ENCODE measurements at places on chromosomes 16 and 17.

- peak; percentile 24 for DNase-seq
Measured at GRCh38 chr16:81127051-81127450, 30.9 kb upstream of the GCSH start.

- peak; percentile 97 for DNase-seq
Measured at GRCh38 chr16:27286451-27286850, 17.9 kb upstream of the NSMCE1 start.

DNA sequence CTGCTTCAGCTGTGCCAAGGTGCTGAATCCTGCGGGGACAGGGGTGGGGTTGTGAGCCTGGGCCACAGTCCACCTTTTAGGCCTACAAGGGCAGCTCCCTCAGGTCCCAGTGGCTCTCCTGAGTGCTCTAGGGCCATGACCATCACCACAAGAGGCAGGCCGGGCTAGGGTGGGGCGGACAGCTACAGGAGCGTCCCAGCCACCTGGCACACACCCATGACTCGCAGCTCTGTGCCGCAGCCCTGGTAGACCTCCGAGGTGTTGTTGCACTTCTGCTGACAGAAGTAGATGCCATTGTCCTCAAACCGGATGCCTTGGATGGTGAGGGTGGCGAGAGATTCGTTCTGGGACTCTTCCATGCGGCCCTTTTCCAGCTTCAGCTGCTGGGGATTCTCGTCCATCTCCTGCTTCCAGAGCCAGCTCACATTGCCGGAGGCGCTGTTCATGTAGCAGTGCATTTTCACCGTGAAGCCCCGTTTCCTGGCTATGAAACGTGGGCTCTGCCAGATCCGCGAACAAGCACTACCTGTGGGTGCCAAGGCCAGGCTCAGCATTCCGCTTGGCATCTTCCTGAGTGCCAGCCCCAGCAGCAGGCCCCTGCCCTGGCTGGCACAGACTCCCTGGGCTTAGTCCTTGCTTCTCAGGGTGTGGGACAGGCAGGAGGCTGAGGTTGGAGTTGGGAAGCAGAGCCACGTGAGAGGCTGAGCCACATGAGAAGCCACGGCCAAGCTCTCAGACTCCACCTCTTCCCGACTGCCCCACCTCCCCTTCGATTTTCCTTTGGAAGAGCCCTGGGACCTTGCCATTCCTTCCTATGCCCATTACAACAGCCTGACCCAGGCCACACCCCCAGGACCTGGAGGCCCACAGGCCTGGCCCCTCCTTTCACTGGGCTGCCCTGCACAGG is 2.0 kb downstream of the CD79B start:
- no peak for DNase-seq

- no peak for DNase-seq
Measured at GRCh38 chr17:48160177-48161081, 52.9 kb downstream of the SNX11 start.

- DNase-seq: no peak
Measured at GRCh38 chr16:68155425-68155824, 70.3 kb downstream of the NFATC3 start.

DNA sequence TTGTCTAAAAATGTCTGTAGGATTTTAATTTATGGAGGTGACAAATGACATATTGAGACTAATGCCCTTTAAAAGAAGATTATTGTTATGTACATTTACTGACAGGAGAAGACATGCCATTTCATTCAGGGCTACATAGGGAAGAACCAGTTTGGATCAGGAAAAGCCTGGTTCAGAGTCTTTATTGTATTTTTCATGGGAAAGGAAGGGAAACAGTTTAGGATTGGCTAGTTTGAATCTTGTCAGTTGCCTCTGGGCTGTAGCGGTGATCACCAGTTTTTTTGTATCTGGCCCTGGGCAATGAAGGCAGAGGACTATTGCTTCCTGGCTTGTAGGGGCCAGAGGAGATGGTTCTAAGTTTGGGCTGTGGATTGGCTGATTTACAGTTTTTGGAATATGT is 31.8 kb downstream of the NSRP1 start:
- DNase-seq: no peak

- DNase-seq: no peak
Measured at GRCh38 chr17:59174671-59175070, 19.1 kb downstream of the PRR11 start.

DNA sequence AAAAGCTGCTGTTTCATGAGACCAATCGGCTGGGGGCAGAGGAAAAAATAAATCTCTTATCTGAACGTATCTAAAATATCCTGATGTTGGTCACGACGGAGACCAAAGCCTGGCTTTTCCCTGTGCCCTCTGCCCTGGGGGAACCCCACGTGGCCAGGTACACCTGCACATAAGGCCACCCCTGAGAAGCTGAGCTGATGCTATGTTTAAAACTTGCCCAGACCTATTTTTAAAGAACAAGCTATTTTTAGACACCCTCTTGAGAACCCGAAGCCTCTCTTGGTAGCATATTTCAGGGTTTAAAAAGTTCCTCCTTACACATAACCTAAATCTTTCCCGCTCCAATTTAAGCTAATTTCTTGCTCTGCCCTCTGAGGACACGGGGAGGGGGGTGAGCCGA is 210.4 kb downstream of the GSG1L start:
- DNase-seq: no peak

DNA sequence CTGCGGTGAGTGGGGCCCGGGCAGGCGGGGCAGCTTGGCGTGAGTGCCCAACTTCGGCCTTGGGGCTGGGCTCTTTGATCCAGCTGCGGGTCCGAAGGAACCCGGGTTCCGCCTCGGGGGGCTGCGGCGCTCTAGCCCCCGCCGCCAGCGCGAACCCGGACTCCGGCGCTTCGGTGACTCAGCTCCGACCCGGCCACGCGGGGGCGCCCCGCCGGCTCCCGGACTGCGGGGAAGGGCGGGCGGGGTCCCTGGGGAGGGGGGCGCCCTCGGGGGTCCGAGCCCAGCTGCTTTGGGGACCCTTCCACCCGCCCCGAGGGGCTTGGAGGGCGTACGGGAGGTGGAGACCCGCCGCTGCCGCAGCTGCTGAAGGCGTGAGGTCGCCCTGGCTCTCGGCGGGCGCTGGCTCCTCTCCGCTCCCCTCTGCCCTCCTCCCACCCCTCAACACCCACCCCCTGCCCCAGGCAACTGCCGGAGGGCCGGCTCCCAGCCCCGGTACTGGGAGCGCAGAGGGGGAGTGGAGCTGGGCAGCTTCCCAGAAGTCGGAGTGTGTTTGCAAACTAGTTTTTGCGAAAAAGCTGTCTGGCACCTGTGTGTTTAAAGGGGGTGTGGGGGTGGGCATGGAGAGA is 516 bp downstream of the CPNE2 start:
- DNase-seq: no peak

- no peak for DNase-seq
Measured at GRCh38 chr17:30545024-30545423, 67.8 kb downstream of the GOSR1 start.

DNA sequence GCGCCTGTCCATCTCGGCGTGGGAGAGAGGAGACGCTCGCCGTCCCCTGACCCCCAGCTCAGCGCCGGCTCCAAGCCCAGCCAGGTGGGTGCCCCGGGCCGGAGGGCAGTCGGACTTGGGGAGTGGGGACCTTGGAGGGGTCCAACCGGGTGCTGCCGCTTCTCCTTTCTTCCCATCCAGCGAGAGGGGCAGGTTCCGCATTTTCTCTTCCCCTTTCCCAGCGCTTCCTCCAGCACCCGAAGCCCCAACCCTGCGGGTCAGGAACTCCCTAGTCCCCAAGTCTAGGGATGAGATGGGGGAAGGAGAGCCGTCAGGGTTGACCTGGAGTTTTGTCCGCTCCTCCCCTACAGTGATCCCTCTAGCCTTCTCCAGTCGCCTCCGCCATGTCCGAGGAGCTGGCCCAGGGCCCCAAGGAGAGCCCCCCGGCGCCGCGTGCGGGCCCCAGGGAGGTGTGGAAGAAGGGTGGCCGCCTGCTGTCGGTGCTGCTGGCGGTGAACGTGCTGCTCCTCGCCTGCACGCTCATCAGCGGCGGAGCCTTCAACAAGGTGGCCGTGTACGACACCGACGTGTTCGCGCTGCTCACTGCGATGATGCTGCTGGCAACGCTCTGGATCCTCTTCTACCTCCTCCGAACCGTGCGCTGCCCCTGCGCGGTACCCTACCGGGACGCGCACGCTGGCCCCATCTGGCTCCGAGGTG is at the start of gene OTOP2:
Gene OTOP2, plus strand, starts transcription at position 24 of the 699 bp plus-strand sequence. Its CDS starts 360 bp downstream, at position 384.
- DNase-seq: no peak

DNA sequence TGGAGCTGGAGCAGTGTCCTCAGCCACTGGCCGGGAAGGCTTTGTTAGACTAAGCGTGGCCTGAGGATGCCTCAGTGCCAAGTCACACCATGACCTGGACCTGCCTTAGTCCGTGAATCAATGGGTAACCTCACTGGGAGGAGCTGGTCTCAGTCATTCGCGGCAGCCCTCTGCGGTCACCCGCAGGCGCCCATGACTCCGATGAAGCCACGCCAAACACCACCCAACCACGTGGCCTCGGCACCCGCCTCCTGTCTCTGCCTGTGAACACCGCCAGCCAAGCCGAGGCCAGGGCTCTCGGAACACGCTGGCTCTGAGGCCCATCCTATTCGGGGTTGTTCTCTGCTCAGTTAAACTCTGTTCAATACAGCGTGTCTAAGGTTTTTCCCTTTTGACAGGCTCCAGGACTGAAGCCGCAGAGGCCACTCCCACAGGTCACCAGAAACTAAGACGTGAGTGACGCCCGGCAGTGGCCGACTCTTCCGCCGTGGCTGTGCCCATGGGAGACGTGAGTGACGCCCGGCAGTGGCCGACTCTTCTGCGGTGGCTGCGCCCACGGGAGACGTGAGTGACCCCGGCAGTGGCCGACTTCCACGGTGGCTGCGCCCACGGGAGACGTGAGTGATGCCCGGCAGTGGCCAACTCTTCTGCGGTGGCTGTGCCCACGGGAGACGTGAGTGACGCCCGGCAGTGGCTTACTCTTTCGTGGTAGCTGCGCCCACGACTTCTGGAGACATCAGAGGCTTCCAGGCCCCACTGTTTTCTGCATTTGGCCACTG is 16.8 kb upstream of the PABPN1L start:
- no peak for DNase-seq

GRCh38 chr16:3242709-3243108 is 7.8 kb upstream of the ZNF200 start:
- DNase-seq: no peak

DNA sequence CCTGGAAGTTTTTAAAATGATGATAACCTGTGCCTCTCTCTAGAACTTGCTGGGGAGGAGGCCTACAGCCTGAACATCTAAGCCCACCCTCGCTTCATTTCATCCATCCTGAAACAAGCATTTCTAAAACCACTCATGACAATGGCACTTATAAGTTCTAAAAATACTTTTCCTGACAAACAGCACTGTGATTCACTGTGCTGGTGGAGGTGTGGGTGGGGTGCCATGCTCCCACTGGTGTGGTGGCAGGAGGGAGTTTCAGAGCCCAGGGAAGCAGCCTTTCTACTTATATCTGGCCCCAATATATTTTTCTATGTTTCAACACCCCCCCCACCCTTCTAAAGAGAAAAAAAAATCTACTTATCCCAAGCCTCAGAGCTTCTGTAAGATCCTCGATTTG is 52.6 kb downstream of the RAB11FIP4 start:
- DNase-seq: no peak

GRCh38 chr17:82698974-82699442 is 510 bp upstream of the RAB40B start:
- no peak for DNase-seq

DNA sequence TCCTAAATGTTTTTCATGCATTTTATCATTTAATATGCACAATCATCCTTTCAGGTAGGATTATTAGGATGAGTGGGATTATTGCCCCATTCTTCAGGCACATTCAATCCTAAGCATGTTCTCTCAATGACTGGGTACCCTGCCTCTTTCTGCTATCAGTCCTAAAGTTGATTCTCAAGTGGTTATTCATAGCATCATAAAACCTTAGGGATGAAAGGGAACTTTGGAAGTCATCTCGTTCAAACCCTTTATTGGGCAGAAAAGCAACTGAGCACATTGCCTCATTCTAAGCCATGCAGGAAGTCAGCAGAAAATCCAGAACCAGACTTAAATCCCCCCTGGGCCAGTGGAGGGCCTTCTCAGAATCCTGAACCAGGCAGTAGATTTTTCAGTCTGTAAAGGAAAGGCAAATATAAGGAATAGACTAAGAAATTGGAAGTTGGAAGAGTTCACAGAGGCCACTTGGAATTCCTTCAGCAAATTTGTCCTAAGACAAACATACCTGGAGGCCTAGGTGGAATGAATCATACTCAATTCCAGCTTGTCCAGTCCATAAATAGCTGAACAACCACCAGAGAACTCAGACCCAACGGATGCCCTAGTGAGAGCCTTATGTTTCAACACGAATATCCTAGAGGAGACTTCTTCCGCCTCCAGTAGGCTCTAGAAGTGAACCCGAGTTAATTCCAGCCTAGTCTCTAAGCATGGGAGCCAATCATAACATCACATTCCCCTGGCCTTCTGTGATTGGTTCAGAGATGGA is 62.7 kb downstream of the IRX6 start:
- no peak for DNase-seq

GRCh38 chr17:66717641-66718058 is 117.3 kb upstream of the CACNG5 start:
- DNase-seq: no peak

- DNase-seq: no peak
Measured at GRCh38 chr17:58488428-58488890, 251 bp upstream of the HSF5 start.

GRCh38 chr16:79407461-79408135 is 192.9 kb downstream of the MAF start:
- DNase-seq: no peak

- no peak for DNase-seq
Measured at GRCh38 chr17:75514299-75514918, 928 bp downstream of the CASKIN2 start.

DNA sequence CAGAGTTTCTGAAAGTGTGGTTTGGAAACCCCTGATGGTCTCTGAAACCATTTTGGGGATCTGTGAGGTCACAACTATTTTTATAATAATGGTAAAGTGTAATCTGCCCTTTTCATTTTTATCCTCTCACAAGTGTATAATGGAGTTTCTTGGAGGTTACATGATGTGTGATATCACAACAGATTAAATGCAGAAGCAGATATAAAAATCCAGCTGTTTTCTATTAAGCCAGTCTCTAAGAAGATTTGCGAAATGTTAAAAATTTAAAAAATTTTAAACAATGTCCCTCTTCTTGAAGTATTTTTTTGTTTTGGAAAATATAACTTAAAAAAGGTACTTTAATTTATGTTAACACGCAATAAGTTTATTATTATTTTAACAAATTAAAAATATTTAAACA is 48.7 kb downstream of the RPGRIP1L start:
- no peak for DNase-seq

- peak; percentile 78 for DNase-seq
Measured at GRCh38 chr17:46159686-46160085, 33.5 kb downstream of the KANSL1 start.
